Neural crest cell (in vitro differentiated cells): ENCODE measurements at places on chromosomes 16 and 17. TPM values are rescaled to one million over a fixed set of nuclear protein-coding genes. Genes with fewer than 3 reads are reported as not detected.

Gene CNGB1
- total RNA-seq: 0.21 and 0.57 TPM in 2 replicates

Gene EFCAB13
- 1.5 and 2.2 TPM in 2 replicates for total RNA-seq

Gene NUPR1
- not detected in 2 replicates for total RNA-seq

Gene AGRP
- not detected in 2 replicates for total RNA-seq

- no peak for DNase-seq
These were observed 36.0 kb upstream of the ADAMTS18 start for GRCh38 chr16:77470851-77471250.
